ENCODE measurements at places on chromosomes 5 and 9.

DNA sequence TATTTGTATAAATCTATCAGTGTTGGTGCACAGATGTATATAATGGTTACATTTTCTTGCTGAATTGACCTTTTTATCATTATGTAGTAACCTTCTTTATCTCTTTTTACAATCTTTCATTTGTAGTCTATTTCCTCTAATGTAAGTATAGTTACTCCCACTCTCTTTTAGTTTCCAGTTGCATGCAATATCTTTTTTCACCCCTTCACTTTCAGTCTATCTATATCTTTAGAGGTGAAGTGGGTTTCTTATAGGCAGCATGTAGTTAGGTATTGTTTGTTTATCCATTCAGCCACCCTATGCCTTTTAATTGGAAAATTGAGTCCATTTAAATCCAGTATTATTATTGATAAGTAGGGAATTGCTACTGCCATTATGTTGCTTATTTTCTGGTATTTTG, 6.1 kb upstream of the EMB start:
- DNase-seq = no peak

DNA sequence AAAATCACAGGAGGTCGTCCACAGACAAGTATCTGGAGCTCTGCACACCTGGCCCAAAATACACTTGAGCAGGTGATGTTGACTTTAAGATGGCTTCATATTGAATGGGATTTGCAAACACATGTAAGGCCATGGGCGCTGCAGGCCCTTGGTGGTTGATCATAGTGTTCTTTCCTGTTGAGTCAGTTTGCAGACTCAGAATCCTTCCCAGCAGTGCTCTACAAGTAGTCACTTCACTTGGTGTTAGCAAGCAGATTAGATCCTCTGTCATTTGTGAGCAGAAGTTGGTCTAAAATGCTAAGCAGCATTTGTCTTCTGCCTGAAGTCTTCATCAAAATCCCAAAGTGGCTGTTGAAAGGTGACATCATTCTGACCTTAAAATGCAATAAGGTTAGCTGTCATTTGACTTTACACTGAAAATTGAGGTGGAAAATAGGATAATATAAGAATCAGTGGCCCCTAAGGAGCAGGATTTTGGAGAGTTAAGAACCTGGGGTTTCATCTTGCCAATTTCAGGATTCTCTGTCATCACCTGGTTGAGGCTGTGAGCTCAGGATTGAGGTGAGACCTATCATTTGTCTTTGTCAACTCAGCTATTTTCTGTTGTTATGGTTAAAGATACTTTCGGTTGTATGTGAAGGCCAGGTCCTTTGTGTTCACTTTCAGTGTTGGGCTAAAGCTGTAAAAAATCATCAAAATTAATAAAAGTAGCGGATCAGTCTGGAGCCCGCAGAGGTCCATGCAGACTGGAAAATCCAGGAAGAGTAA, 114.5 kb downstream of the LRRC70 start:
- DNase-seq = no peak

DNA sequence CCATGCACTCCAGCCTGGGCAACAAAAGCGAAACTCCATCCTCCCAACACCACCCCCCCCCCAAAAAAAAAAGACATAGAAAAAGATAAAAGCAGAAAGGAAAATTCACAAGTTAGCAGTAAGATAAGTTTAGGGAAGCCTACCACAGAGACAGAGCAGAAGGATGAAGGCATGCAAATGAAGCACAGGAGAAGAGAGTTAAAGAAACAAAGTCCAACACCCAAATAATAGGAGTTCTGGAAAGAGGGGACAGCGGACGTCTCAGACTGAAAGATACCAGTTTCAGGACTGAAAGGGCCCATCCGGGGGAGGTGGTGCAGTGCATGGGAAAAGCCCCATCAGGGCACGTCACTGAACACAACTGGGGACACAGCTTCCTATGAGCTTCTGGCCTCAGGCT, 54.3 kb downstream of the OTULIN start:
- no peak for DNase-seq

- no peak for DNase-seq
Observed at GRCh38 chr5:73952872-73953271, 326.9 kb downstream of the ARHGEF28 start.

DNA sequence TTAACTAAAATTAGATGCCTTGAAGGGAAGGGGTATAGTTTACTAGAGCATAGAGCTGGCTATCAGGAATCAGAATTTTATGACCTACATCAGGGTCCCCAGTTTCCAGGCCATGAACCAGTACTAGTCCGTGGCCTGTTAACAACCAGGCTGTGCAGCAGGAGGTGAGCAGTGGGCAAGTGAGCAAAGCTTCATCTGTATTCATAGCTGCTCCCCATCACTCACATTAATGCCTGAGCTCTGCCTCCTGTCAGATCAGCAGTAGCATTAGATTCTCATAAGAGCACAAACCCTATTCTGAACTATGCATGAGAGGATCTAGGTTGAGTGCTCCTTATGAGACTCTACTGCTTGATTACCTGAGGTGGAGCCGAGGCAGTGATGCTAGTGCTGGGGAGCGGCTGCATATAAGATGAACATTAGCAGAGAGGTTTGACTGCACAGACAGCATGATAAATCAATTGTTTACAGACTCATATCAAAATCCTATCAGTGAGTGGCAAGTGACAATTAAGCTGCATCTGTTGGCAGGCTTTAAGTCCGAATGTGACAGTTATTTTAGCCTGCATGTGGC, 44.6 kb downstream of the TAF11L14 start:
- no peak for DNase-seq

DNA sequence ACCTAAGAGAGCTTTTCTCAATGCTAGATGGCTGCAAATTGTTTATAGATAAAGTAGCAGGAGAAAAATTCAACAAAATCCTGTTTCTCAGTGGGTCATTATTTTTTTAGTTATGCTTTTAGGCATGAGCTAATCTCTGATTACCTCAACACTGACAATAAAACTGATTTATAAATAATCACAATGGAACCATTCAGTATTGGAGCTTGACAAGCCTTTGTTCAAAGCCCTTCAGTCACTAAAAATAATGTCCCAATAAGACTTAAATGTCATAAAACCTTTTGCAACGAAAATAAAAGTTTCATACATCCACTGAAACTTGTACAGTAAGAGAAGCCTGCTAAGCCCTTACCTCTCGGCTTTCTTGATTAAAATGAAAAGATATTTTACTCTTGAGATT, 27.2 kb downstream of the PTPDC1 start:
- DNase-seq = no peak
